ENCODE measurements at places on chromosomes 3 and 15.

DNA sequence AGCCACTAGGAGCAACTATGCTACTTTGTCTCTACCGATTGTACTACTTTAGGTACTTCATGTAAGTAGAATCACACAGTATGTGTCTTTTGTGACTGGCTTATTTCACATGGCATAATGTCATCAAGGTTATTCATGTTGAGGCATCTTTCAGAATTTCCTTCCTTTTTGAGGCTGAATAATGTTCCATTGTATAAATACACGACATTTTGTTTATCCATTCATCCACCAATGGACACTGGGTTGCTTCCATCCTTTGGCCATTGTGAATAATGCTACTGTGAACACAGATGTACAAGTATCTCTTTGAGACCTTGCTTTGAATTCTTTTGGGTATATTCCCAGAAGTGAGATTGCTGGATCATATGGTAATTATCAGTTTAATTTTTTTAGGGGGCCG, 29.2 kb downstream of the MYO5A start:
- DNase-seq = no peak
- H3K36me3 ChIP-seq = no peaks in the 10 kb centered on the region
- H3K27ac ChIP-seq = no peak overlapping the region
- no peaks in the 10 kb centered on the region for H3K27me3 ChIP-seq
- no peak overlapping the region for H3K4me3 ChIP-seq
- peaks cover 5% of the 10 kb centered on the region for H3K4me1 ChIP-seq

DNA sequence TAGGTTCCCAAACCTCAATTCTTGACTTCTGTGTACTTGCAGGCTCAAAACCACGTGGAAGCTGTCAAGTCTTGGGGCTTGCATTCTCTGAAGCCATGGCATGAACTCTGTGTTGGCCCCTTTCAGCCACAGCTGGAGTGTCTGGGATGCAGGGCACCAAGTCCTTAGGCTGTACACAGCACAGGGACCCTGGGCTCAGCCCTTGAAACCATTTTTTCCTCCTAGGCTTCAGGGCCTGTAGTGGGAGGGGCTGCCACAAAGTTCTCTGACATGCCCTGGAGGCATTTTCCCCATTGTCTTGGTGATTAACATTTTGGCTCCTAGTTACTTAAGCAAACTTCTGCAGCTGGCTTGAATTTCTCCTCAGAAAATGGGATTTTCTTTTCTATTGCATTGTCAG, 135.4 kb downstream of the ATG7 start:
- H3K36me3 ChIP-seq = no peaks in the 10 kb centered on the region
- H3K27me3 ChIP-seq = no peaks in the 10 kb centered on the region
- no peaks in the 10 kb centered on the region for H3K4me1 ChIP-seq
- no peak overlapping the region for H3K27ac ChIP-seq

GRCh38 chr3:42529468-42529867, 27.0 kb downstream of the VIPR1 start:
- H3K36me3 ChIP-seq = peaks cover 26% of the 10 kb centered on the region
- no peak overlapping the region for H3K4me3 ChIP-seq
- H3K4me1 ChIP-seq = peaks cover 63% of the 10 kb centered on the region
- peak overlapping the region; percentile 92 for H3K27ac ChIP-seq
- no peak for DNase-seq

DNA sequence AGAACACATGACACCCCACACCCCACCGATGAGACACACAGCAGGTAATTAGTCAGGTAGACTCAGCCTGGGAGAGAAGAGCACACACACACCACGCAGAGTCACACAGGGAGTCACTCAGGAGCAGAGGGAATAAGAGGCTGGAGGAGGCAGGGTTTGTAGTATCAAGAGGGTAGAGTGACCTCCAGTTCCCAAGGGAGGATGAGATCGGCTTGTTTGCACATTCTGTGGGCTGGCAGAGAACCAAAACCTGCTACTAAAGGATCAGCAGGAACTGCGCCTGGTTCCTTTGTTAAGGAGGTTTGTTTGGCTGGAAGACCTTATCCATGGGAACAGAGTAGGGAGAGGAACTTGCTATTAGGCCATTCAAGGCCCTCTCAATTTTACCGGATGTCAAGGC, 281.4 kb upstream of the SLCO3A1 start:
- H3K27me3 ChIP-seq = no peaks in the 10 kb centered on the region
- no peak overlapping the region for H3K27ac ChIP-seq
- no peaks in the 10 kb centered on the region for H3K36me3 ChIP-seq
- H3K4me1 ChIP-seq = no peaks in the 10 kb centered on the region

- no peaks in the 10 kb centered on the region for H3K27me3 ChIP-seq
- H3K36me3 ChIP-seq = no peaks in the 10 kb centered on the region
- DNase-seq = no peak
- H3K27ac ChIP-seq = no peak overlapping the region
- no peaks in the 10 kb centered on the region for H3K4me1 ChIP-seq
Observed at GRCh38 chr3:122406198-122406597, 9.7 kb downstream of the WDR5B start.

GRCh38 chr3:192237992-192238608, 489.2 kb downstream of the FGF12 start:
- H3K4me1 ChIP-seq = no peaks in the 10 kb centered on the region
- H3K27ac ChIP-seq = no peak overlapping the region
- no peaks in the 10 kb centered on the region for H3K36me3 ChIP-seq
- H3K4me3 ChIP-seq = no peak overlapping the region

DNA sequence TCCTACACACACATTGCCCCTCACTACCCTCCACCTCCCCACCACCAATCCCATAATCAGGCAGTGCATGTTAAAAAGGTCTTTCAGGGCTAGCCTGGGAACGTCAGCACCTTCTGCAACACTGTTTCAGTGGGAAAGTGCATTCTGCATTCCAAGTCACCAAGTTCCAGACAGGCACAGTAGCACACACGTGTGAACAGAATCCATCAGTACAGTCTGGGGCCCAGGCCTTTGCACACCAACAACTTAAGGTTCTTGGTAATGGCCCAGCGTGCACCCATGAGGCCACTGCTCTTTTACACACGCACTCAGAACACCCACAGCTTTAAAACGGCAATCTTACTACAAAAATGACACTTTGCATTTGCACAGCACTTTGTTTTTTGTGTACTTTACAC, 1.2 kb downstream of the ANXA2 start:
- no peak for DNase-seq
- no peaks in the 10 kb centered on the region for H3K36me3 ChIP-seq
- no peaks in the 10 kb centered on the region for H3K27me3 ChIP-seq
- peaks cover 53% of the 10 kb centered on the region for H3K4me1 ChIP-seq

GRCh38 chr15:90583471-90584252, 53.9 kb downstream of the CRTC3 start:
- no peak for DNase-seq
- no peak overlapping the region for H3K4me3 ChIP-seq
- H3K27me3 ChIP-seq = no peaks in the 10 kb centered on the region

GRCh38 chr3:155494332-155494731, 200.8 kb upstream of the STRIT1 start:
- no peak overlapping the region for H3K4me3 ChIP-seq
- H3K4me1 ChIP-seq = no peaks in the 10 kb centered on the region
- H3K36me3 ChIP-seq = no peaks in the 10 kb centered on the region
- H3K27ac ChIP-seq = no peak overlapping the region
- no peaks in the 10 kb centered on the region for H3K27me3 ChIP-seq
- DNase-seq = no peak
